DMS79 treated with DMSO at 0.1 percent for 48 hours (cell line): ENCODE measurements at places on chromosomes 1 and 21.

GRCh38 chr1:162631546-162632191 lies 595 bp upstream of the DDR2 start:
- DNase-seq: no peak

GRCh38 chr21:45863267-45863666 lies 118.3 kb upstream of the COL6A1 start:
- DNase-seq: no peak

DNA sequence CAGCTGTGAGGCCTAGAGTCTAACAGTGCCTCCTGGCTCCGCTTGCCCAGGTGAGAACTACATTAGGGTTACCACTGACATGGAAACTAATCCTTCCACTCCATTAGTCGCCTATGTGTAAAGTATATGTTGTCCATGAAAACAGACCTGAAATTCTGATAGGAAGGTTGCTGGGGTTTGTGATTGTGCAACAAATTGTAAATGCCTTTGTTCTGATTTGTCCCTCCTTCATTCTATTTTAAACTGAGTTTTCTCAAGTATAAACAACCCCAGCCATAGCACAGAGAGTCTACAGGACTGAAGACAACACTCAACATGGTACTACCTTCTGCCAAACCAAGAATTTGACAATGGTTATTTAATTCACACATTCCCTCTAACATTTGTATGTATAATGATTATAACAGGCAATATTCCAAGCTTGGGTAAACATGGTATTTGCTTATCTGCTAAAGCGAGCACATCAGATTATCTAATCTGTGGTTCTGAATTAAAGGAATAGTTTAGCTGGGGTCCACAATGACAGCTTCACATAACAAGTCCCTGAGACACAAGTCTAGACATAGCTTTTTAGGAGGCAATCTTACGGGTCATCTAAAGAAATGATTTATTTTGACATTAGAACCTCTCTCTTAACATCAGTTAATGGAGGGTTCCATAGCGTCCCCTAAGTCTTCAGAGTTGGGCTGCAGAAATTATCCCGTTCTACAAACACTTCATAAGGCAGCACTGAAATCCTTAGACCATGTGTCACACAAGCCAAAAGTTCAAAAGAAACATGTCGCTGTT lies 633.0 kb downstream of the SMYD3 start:
- no peak for DNase-seq

DNA sequence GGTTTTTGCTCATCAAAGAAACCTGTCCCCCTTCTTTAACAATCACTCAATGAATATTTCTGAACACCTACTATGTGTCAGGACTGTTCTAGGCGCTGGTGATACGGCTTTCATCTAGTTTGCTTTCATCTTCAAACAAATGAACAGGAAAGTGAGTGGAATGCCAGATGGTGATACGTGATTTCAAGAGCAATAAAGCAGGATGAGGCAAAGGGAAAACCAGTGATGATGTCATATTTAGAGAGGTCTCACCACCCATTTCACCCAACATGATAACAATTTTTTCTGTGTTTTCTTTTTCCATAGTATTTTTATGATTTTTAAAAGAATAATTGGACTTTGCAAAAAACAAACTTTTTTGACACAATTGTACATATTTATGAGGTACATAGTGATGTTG lies 11.3 kb upstream of the SLC6A17 start:
- no peak for DNase-seq

DNA sequence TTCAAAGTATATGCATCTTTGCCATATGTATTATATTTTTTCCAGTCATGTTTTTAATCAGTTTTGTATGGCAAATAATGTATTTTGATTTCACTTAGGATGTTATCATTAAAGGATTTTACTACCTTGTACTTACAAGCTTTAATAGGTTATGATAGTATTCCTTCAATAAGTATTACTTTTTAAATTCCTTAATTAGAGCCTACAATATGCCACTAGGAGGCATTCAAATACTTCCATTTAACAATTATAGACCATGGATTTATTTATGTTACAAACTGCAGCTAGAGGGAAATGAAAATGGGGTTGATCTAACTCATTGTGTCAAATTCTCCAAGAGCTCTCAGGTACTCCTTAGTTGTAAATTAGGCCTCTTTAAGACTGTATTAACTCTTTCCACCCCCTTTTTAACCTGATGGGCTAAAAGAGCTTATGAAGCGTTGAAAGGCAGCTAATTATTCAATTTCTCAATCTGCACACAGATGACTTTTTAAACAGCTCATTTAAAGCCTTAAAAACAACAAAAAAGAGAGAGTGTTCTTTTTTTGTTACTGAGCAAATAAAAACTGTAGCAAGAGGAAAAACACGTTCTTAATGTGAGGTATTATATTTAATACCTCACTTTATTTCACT lies 156.2 kb downstream of the DENND1B start:
- no peak for DNase-seq

- no peak for DNase-seq
Measured at GRCh38 chr1:107501081-107501605, 360.3 kb downstream of the NTNG1 start.

- DNase-seq: peak; percentile 8
Measured at GRCh38 chr1:14600405-14601112, 2.1 kb downstream of the KAZN start.

DNA sequence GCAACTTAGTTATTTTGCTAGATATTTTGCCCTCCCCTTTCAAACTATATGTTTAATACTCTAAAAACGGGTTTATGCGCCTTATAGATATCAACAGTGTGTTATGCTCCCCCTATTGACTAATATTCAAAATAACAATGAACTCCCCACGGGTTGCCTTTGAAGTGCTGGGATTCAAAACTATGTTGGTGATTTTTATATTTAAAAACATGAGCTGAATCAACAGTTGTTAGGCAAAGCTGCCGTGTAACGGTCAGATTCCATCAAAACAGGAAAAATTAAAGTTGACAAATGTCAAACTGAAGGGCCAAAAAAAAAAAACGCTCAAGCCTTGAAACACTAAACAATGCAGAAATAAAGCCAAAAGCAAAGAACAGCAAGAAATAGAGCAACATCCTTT lies 2.5 kb downstream of the TGFBR3 start:
- DNase-seq: no peak

GRCh38 chr1:161367684-161368400 lies at the start of gene CFAP126:
CFAP126 (minus strand) TSS chr1:161367876; CDS start chr1:161367868, 8 bp downstream.
- no peak for DNase-seq

DNA sequence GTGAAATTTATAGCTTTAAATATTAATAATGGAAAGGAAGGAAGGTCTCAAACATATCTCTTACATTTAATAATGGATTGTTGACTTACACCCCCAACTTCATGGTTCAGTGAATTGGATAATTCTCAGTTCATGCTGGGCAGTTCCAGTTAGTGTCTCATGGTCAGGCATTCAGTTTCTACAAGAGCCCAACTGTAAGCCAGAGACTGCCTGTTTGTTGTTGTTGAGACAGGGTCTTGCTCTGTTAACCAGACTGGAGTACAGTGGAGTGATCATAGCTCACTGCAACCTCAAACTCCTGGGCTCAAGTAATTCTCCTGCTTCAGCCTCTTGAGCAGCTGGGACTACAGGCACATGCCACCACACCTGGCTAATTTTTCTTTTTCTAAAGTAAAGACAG lies 5.0 kb upstream of the DMAP1 start:
- no peak for DNase-seq

GRCh38 chr1:219442611-219443061 lies 170.3 kb downstream of the ZC3H11B start:
- DNase-seq: no peak

GRCh38 chr1:116956378-116956777 lies 45.2 kb upstream of the CD101 start:
- peak; percentile 77 for DNase-seq

- no peak for DNase-seq
Measured at GRCh38 chr1:24803220-24803619, 58.0 kb downstream of the CLIC4 start.

- peak; percentile 27 for DNase-seq
Measured at GRCh38 chr1:76759950-76760349, 107.3 kb upstream of the ST6GALNAC5 start.

- DNase-seq: no peak
Measured at GRCh38 chr1:155295942-155296267, 5.3 kb downstream of the PKLR start.

DNA sequence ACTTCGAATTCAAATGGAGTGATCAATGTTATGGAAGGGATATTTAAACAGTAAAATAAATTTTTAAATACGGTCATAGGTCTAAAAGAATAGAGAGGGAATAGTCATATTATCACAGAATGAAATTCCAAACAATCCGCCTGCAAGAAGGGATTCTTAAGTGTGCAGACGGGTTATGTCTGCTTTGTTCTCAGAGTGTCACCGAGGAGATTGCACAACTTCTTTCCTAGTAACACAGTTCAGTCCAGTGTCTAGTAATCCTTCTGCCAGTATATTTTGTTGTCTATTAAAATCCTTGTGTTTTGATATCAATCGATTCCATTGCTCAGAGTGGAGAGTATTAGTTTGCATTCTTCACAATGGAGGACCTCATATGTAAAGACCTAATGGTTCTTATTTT lies 48.4 kb downstream of the LRRC53 start:
- no peak for DNase-seq

- no peak for DNase-seq
Measured at GRCh38 chr1:238060061-238060460, 169.3 kb upstream of the ZP4 start.
